ENCODE measurements at places on chromosomes 6 and 20.

- DNase-seq: no peak
Measured at GRCh38 chr6:11552442-11552841, 14.9 kb downstream of the TMEM170B start.

DNA sequence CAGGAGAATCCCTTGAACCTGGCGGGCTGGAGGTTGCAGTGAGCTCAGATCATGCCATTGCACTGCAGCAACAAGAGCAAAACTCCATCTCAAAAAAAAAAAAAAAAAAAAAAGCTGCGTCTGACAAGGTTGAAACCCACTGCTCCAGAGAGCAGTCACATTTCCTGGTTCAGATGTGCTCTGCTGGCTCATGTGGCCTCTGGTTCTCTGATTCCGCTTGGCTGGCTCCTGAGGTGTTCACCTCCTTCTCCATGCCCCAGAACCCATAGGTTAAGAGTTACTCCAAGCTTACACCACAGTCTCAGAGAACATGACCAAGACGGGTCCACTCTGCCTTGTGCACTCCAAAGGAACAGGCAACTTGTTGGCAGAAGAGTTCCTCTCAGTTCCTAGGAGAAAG, 8.8 kb upstream of the CNR1 start:
- no peak for DNase-seq

- no peak for DNase-seq
Measured at GRCh38 chr6:45422503-45423110, 44.9 kb upstream of the SUPT3H start.

GRCh38 chr20:37290158-37290810, 829 bp downstream of the MANBAL start:
- DNase-seq: no peak

GRCh38 chr6:11460001-11460668, 77.4 kb upstream of the TMEM170B start:
- no peak for DNase-seq

DNA sequence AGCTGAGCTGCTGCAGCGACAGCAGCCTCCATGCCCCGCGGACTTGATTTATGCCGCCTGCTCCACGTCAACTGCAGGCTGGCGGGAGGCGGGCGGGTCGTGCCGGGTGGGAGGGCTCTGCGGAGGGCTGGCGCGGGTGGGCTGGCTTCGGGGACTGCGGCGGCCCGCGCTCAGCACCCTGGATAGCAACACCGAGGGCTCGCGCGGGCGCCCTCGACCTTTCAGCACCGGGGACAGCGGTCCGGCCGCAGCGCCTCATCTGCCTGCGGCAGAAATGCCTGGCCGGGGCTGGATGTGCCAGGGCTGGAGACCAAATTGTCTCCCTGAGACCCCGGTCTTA, 792 bp downstream of the SNAP25 start:
- DNase-seq: peak; percentile 57

GRCh38 chr6:105077596-105078385, 102.0 kb downstream of the POPDC3 start:
- DNase-seq: no peak

Data from hippocampal formation (tissue), 2 donors.